Fibroblast of skin of scalp (primary cell): ENCODE measurements at places on chromosomes 4 and X.
A peak's percentile ranks its signal among the peaks of the same experiment; 100 is the strongest.

DNA sequence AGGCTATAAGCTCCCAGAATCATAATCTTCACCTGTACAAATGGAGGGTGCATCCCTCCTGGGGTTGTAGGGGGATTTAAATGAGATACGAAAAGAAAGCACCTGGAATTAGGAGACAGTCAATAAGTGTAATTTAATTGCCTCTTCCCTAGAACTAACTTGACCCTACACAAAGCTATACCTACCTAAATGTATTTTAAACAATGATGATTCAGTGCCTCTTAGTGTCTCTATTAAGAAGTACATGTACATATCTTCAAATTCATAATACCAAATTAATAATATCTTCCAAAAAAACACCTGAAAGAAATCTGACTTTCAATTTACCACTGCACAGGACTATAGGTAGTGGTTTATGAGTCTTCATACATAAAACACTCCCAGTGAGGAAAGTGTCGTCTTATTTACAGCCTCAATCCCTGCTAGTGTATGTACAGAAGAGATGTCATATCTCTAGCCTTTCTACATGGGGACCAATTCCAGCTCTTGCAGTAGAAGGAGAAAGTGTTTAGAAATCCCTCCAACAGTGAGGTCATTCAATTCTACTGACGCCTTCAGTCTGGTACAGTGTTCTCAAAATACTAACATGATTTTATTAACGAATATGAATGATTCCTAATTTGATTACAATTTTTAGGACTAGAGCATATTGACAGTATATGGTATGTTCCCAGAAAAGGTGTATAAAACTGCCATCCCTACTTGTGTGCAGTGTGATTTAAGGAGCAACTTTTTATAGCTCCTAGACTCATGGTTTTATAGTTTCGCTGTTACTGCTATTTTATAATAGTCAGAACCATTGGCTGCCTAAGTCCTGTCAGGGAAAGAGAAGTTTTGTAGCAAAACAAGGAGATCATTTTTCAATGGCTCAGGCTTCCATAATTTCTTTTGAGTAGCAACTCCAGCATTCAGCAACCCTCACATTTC lies 282.7 kb downstream of the UNC5C start:
- no peak for DNase-seq

- no peak for DNase-seq
These were observed 7.2 kb downstream of the PGAM4 start for GRCh38 chrX:77962068-77962902.

- DNase-seq, result peak; percentile 69
These were observed 334.5 kb downstream of the GALNTL6 start for GRCh38 chr4:172147687-172148086.

- no peak for DNase-seq
These were observed 56.5 kb downstream of the STAG2 start for GRCh38 chrX:124018023-124018422.

GRCh38 chr4:3868211-3869173 lies 102.3 kb downstream of the ADRA2C start:
- DNase-seq, result peak; percentile 24

GRCh38 chr4:111963158-111963700 lies 182.0 kb upstream of the FAM241A start:
- no peak for DNase-seq
